ENCODE measurements at places on chromosomes 2 and 18.

DNA sequence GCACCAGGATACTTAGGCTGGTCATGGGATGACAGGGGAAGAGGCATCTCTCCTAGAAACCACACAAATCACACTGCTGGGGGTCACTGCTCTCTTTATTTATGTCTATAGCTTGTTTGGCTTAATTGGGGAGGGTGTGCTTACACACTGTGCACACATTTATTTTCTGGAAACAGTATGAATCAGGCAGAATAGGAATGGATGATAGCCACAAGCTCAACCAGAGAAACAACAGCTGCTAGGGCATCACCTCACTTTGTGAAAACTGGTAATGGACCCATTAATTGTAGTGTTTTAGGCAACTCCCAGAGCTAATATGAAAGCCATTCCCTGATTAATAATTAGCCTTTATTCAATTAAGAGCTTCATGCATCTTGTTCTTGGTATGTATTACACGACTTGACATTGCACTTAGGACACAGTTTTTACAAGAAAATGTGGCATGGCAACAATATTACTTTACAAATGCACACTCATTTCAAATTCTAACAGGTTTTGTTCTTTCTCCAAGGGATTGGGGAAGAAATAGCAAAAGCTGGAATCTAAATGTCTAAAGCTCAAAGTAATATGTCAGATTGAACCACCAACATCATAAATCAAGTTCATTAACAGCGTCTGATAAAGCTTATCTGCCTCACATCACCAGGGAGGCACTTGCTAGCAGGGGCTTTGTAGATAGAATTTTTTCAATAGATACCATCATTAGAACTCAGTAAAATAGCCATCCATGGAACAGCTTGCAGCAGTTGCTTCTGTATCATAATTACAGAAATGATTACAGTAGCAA, 361.9 kb upstream of the FSHR start:
- DNase-seq = no peak

DNA sequence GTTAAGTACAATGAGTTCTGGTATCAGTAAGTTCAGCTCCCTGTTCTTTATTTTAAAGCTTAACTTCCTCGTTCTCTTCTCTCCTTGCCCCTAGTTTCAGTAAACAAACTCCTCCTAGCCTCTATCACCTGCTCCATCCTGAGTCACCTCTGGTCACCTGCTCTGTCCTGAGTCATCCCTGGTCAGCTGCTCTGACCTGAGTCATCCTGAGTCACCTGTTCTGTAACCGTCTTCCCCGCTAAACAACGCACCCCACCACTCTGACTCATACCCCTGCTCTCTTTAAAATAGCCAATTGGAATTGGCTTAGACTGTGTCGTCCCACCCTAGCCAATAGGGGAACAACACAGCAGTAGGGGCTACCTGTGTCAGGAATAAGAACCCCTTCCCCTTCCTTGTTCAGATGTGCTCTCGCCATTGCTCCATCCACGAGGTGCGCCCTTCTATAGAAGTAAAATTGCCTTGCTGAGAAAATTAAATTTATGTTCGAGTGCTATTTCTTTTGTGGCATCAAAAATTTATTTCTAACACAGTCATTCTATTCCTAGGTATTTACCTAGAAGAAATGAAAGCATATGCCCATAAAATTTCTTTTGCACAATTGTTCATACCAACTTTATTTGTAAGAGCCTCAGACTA, 24.9 kb upstream of the RMND5A start:
- DNase-seq = no peak

GRCh38 chr2:160836755-160837154, 323.5 kb upstream of the TANK start:
- DNase-seq = no peak

DNA sequence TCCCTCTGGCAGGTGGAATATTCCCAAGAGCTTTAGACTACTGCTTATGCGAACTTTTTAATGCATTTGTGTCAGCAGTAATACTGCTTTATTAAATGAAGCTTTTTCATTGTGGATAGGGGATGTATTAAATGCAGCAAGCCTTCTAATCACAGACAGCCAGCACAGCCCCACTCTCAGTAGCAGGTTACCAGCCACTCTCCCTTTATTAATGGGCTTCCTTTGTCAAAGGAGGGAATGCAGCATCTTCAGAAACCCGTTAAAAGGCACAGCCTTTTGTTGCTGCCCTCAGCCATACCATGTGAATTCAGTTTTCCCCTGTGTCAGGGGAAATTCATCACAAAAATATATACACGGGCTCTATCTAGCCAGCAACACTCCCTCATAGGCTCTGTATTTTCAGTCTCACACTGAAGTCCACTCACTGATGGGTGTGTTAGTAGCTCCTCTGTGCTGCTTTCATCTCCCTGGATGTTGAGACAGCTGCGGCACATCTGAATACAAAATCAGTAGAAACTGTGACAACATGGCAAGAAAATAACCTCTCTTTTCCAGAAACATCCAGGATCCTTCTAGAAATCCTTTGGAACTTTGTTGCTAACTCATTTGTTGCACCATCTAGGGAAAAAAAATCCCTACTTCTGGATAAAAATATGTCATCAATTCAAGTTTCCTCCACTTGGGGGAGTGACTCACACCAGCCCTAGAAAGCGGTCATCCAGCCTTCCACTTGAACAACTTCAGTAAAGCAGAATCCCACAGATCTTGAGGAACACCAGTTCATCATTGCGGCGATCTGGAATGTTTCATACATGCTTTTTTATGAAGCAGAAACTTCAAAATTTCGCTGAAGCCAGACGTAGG, 48.4 kb downstream of the LRRTM1 start:
- DNase-seq = no peak

DNA sequence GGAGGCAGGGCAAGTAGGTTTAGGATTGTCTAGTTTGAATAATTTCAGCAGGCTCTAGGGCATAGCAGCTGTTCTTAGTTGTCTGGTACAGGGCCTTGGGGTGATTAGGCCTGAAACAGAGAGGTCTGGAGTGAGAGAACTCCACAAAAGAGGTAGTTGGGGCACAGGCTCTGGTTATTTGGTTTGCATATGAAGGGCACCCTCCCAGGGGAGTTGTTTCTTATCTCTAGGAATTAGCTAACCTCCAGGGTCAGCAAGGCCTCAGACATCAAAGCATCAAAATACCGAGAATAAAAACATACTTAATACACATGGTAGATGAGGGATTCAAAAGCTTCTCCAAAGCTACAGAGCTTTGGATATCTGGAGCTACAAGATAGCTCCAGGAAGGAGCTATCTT, 38.3 kb upstream of the SLC14A2 start:
- no peak for DNase-seq

- DNase-seq = no peak
Observed at GRCh38 chr2:121284463-121285449, at the start of gene TFCP2L1. TSS of gene TFCP2L1 (minus strand) at chr2:121285202. CDS start at chr2:121285109, 93 bp downstream.

GRCh38 chr2:69305166-69305565, 81.9 kb downstream of the GFPT1 start:
- no peak for DNase-seq

- DNase-seq = no peak
Observed at GRCh38 chr2:903223-903900, 47.3 kb upstream of the SNTG2 start.

DNA sequence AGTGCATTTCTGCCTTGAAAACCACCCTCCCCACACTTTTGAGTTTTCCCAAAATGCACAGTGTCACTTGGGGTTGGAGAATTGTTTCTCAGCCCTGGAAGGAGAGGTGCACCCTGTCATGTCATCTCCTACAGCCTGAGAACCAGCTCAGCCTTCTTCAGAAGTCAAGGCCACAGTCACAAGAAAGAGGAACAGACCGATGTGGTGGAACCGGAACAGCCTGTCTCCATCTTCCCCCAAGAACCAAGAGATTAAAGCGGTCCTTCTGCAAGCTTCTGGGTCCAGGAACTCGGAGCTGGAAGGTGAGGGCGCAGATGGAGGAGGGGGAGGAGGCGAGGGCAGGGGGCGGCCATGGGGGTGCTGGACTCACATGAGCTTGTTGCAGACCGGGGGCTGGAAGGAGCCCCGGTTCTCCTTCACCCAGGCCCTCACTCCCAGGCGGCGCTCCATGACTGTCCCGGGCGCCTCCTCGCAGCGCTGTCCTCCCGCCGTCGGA, 248 bp downstream of the HAAO start:
- no peak for DNase-seq

DNA sequence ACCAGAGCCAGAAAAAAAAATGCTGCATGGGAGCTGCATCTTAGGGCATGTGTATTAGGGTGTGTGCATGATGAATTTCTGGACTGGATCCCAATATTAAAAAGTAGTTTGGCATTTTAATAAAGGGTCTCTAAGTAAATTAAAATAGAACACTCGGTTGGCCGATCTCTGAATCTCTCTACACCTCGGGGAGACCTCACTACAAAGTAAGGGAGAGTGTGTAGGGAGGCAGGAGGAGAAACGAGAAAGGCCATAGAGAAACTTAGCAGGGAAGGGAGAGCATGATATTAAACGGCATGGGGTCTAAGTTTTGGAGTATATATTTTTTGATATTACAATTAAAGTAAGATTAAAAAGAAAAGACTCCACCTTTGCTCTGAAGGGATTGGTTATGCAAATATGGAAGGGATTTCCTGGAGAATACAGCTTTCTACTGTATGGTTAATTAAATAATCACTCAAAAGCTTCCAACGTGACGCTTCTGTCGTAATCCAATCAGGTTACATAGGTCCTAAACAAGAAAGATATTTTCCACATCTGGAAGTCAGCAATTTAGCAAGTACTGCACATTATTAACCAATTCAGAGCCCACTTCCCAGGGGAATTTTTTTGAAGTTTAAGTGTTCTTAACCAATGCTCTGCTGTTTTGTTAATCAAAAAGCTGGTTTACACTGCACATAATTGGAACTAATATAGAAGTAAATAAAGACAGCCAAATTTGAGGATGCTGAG, 1.0 kb upstream of the ZEB2 start:
- DNase-seq = no peak

DNA sequence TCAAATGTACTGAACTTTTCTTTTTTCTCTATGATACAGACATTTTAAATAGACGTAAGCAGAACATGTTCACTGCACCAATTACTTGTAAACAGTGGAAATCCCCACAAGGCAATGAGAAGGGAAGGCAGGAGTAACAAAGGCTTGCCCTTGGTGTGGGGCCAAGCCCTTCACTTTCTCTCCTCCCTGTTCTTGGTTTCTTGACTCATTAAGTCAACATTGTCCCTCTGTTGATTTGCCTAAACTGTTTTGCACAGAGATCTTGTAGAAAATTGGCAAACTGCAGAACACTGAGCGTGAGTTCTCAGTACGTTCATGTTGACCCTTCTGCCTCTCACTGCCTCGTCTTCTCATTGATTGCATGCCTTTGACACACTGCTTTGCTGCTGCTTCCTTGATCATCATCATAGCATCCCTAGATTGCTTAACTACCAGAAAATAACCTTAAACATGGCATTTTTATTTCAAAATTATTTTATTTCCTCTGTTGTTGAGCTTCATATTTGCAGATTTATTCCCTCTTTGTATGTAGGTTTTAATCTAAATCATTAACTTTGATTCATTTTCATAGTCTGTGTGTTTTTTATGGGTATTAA, 257.7 kb downstream of the PTGR3 start:
- DNase-seq = peak; percentile 49

- DNase-seq = no peak
Observed at GRCh38 chr2:211373203-211373602, 816.8 kb downstream of the CPS1 start.

GRCh38 chr18:59547581-59548182, 149.5 kb downstream of the CCBE1 start:
- DNase-seq = peak; percentile 40

DNA sequence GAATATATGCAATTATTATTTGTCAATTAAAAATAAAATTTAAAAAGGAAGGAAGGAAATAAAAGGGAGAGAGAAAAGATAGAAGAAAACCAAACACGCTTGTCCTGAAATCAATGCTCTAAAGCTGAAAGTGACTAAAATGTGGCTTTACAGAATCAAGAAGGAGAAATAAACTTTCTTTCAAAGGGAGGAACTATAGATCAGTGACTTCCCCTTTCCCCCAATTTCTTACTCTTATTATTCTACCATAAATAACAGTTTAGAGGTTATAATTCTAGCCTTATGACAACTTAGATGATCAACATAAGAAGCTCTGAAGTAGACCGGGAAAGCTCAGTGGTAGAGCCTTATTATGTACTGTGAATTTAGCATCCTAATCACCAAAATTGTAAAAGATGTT, 122.5 kb downstream of the ARHGAP15 start:
- no peak for DNase-seq

GRCh38 chr2:218022851-218023530, 20.2 kb upstream of the TNS1 start:
- DNase-seq = no peak

- no peak for DNase-seq
Observed at GRCh38 chr18:63346480-63347183, 20.4 kb downstream of the KDSR start.

DNA sequence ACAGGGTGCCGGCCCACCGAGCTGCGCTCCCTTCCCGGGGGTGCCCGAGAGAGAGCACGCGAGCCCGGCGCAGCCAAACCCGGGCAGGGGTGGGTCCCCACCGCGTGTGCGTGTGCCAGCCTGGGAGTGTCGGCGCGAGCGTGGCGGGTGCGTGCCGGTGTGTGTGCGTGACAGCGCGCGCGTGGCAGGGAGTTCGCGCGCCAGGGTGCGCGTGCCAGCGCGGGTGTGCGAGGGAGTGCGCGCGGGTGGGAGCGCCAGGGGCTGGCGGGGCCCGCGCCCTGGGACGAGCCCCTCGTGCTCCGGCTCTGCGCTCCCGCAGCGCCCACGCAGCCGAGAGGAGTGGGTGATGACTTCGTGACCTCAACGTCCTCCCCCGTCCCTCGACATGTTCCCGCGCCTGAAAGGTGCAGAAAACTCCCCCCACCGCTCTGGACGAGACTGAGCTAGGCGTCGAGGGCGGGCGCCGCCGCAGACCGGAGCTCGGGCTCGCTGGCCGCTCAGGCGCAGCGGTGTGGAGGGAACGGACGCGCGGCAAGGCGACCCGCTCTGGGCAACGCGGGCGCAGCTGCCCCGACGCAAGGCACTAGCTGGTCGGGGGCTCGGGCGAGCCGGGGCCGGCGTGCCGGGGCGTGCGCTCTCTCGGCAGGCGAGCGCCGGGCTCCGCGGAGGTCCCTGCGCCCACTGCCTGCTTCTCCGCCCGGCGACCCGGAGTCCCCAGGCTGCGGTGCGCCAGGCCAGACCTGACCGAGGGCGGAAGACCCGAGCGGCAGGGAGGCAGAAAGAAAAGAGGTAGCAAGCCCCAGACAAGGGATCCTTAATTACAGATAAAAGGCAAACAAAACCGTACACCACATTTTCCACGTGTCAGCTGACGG, 582.8 kb downstream of the ZEB2 start:
- peak; percentile 49 for DNase-seq

DNA sequence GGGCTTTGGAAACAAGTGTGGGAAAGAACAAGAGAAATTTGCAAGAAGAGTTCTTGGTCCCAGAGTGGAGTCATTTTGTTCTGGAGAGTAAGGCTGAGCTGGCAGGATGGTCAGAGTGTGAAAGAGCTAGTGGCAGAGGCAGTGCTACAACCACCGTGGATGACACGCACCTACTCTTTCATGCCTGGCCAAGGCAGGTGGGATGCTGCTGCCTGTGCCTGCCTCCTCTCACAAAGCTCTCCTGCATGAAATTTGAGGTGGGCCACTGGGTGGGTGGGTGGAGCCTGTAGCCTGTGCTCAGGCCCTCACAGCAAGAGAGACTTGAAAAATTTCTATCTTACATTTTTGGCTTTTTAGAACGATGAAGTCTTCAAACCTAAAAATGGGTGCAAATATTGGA, 9.4 kb upstream of the INO80C start:
- no peak for DNase-seq
